ENCODE measurements at places on chromosomes 16 and 17.
A peak's percentile ranks its signal among the peaks of the same experiment; 100 is the strongest.

- DNase-seq: no peak
These were observed 1329.5 kb upstream of the CDH8 start for GRCh38 chr16:63365649-63366304.

- DNase-seq: no peak
These were observed 199.6 kb upstream of the MAF start for GRCh38 chr16:79800016-79800608.

- no peak for DNase-seq
These were observed 3.2 kb upstream of the SOX8 start for GRCh38 chr16:978403-978802.

GRCh38 chr17:49090878-49091594 is 41.5 kb upstream of the B4GALNT2 start:
- no peak for DNase-seq

- no peak for DNase-seq
These were observed 646 bp downstream of the MYH11 start for GRCh38 chr16:15856182-15856581.

DNA sequence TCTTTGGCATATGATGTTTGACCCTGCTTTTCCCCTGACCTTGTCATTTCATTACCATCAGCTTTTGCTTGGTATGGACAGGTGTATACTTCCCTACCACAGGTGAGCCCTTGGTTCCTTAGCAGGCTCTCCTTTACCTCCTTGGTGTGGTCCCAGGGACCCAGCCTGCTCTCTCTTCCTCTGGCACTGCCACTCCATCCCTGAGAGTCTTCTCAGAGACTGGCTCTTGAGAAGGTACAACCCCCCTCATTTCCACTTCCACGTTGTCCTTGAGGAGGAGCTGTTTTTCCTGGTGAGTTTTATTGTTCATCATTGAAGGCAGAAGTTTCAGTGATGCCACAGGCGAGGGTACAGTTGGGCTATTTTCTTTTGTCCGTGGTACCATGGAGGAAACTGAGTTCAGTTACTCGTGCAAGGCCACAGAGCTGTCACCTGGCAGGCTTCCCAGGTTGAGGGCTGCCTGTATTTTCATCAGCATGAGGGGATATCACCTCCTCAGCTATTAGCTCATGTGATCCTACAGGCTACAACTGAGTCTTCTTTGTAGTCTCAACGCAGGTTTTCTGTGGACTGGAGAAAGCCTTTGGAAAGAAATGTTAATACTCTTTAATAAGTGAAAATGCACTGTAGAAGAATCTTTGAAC is 52.3 kb downstream of the MSI2 start:
- no peak for DNase-seq

GRCh38 chr17:27481327-27481726 is 25.1 kb downstream of the KSR1 start:
- DNase-seq: peak; percentile 54

DNA sequence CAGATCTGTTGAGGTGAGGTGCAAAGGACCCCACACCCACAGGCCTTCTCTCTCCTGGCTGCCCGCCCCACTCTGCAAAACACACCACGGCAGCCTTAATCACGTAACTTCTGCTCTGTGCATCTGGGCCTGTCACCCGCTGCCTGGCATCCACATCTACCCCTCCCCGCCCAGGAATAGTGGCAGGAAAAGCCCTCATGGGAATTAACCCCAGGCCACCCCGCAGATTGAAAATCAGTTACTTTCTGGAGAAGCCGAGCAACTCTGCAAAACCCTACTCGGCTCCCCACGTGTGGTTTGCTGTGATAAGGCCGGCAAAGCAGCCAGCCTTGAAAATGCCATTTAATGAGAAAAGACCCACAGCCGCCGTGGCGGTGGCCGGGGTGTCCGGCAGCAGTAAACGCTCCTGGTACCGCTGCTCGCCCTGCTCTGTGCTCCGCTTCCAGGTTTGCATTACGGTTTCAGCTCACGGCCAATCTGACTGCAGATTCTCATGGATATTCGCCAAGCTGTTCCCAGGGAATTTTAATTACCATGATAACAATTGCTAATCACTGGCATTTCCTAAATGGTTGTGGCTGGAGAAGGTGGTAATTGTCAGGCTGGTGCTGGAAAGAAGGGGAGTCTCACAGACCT is 78.0 kb upstream of the DOC2B start:
- no peak for DNase-seq

DNA sequence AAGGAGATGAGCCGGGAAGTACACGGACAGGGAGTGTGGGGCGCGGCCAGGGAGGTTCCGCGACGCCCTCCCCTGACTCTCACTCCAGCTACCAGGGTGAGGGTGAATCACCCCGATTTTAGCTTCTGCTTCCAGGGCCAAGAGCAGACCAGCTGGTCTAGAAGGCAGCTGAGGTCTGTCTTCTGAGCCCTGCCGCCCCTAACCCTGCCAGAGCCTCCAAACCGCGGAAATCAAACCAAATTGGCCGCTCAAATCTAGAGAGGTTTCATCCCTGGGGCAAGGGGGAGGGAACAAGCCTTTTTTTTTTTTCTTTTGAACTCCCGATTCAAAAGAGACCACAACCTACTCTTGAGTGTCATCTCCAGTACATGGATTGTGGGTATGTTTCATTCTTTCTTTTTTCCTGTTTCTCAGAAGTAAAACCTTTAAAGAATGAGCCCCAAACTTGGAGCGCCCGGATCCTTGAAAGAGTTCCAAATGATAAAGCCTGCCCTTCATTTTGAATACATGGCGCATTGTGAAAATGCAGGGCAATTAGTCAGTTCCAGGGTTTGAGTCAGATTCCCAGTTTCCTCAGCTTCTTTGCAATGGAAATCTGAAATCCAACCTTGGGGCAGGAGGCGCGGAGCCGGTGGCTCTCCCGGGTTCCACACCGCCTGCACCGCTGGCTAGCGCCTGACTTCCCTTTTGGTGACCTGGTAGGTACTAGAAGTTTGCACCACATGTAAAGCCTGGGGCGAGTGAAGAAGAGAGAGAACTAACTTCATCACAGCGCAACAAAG is 16.5 kb upstream of the ZFHX3 start:
- no peak for DNase-seq

GRCh38 chr16:57462209-57462977 is at the start of gene POLR2C:
Gene POLR2C (plus strand): TSS chr16:57462679. CDS start chr16:57462725, 46 bp downstream.
- DNase-seq: peak; percentile 97

DNA sequence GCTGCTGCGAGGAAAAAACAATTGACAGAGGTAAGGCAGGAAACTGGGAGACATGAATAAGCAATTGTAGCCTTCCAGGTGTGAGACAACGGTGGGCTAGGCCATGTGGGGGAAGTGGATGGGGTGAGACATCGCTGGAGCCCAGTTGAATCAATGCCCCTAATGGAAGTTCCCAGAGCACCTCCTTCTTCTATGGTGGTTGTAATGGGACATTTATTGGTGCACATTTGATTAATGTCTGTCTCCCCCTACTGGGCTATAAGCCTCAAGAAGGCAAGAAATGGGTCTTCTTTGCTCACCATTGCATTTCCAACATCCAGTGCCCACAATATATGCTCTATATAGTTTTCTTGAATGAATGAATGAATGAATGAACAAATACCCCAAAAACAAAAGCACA is 22.7 kb upstream of the CD300E start:
- no peak for DNase-seq

DNA sequence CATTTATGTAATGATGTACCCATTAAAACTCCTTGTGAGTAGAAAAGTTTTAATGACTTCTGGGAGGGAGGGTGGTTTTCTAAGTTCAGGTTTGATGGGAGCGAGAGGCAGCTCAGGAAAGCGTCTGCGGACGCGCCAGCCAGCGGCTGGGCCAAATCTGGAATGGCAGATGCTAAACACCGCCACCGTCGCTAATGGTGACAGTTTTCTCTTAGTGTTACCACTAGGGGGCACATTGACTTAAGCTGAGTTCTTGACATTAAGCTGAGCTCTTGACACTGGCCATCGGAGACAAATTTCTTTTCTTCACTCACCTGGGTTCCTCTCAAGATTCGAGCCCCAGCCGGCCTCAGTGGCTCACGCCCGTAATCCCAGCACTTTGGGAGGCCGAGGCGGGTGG is 6.7 kb downstream of the TRPV1 start:
- peak; percentile 47 for DNase-seq

- no peak for DNase-seq
These were observed 18.3 kb downstream of the CDC42EP4 start for GRCh38 chr17:73293480-73293911.

- DNase-seq: no peak
These were observed 5.9 kb downstream of the TBX6 start for GRCh38 chr16:30085820-30086219.

DNA sequence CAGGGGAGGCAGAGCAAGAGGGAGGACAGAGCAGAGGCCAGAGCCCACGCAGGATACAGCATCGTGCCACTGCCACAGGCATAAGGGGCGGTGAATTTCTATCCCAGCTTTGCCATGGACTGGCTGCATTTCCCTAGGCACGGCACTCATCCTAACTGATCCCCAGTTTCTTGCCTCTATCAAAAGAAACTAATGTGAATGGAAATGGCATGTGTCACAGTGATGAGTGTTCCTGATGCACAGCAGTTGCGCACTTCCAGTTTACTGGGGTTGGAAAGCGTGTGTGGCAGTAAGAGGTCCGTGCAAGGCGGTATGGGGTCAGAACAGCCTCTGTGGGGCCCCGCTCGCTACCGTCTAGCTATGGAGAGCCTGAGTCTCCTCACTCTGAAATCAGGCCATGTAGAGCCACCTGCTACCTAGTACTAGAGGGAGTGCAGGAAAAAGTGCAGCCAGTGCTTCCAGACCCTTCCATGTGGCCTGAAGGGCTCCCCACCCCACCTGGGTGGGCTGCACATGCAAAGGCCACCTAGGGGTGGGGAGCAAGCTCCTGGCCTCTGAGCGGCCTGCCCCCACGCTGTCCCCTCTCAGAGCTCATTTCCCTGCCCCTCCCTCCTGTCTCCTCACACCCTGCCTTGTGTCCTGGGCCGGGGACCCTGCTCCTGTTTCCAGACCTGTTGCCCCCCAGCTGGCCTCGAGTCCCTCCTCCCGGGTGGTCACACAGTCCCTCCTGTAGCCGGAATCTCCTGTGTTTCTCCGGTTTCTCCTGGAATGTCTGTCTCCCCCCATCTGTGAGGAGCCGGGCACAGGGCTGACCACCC is 5.0 kb upstream of the KCNJ18 start:
- DNase-seq: no peak

- DNase-seq: peak; percentile 47
These were observed 1.1 kb downstream of the MAPT start for GRCh38 chr17:45895304-45895968.

DNA sequence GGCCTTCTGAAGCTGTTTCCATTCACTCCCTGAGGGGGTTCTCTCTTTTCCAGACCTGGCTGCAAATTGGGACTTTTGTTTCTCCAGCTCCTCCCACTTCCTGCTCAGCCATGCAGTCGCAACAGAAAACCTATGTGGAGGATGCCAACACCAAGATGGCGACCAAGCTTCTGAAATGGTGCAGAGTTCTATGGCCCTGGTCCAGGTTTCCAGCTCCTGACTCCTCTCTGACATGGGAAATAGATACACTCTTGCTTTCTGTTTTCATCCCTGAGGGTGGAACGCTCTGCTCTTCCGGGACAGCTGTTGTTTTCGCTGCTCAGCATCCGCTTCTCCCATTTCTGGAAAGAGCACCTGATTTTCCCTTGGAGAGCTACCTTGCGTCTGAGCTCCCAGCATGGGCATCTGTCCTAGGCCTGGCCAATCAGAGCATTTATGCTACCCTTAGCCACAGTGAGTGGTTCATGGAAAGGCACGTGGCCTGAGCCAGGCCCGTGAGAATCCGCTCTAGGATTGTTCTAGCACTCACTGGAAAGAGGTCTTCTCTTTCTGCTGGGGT is 8.1 kb downstream of the GPRC5B start:
- no peak for DNase-seq

DNA sequence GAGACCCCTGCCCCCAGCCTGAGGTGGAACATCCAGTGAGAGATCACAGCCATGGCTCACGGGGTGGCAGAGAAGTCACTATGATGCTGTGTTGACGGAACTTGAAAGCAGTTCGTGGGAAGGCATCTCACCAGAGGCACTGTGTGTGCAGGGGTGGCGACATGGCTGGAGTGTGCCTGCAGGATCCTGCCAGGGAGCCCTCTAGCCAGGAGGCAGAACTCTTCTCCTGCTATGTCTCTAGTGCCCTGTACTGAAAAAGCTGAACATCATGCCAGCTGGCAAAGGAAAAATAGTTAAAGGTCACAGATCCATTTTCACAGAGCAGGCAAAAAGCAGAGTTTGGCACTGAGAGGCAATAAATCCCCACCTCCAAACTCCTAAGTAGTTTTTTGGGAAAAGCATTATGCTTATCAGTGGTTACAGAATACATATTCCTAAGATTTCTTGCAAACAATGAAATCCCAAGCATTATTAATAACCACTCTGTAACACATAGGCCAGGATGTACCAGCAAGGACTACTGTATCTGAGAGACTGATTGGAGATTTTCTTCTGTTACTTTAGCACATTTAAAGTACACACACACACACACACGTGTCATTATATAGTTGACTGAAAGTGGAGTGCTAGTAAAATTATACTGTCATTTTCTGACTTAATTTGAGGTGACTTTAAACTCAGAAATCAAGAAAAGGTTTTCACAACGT is 36.8 kb downstream of the TNRC6C start:
- DNase-seq: peak; percentile 45

DNA sequence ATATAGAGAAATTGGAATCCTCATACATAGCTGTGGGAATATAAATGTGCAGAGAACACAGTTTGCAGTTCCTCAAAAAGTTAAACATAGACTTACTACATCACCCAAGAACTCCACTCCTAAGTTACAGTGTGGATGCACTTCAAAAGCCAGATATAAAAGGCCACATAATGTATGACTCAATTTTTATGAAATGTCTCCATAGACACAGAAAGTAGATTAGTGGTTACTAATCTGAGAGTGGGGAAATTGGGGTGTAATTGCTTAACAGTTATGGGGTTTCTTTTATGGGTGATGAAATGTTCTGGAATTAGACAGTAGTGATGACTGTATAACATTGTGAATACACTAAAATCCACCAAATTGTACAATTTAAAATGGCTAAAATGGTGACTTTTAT is 60.9 kb downstream of the CACNG1 start:
- no peak for DNase-seq

DNA sequence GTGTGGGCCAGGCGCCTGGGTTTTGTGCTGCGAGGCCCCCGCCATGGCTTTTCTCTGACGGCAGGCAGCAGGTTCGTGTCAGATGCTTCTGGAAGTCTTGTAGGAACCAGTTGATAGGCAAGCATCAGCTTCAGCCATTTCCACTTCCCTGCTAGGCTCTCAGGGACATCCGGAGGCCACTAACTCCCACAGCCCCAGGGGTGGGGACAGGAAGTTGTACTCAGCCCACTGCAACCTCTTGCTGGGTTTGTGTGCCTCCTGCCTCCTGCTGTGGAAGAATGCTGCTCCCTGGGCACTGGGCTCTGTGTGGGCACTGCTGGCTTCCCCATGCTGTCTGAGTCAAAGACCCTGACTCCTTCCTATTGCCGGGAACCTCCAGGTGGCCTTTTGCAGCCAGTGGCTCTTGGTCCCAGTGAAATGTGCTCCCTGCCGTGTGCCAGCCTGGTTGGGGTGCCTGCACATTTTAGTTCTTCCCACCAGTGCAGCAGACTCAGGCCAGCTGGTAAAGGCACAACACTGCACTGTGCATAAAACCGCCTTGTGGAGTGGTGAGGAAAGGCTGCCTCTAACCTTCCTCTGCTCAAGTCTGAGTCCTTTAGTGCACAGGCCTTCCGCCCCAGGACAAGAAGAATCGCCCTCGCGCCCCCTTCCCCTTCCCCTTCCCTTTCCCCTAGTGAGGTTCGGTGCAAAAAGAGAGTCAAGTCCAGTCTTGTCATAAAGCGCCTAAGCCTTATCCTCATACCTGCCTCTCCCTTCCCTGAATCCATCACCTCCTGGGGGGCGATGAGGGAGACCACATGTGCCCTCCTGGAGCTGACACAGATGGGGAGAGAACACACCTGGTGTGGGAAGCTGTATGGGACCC is 16.6 kb downstream of the LDHD start:
- peak; percentile 63 for DNase-seq

Measured in activated T-cell treated with anti-CD3 and anti-CD28 coated beads, Interleukin-2, amount 50 U/mL, for 48 hours (primary cell).